T-helper 1 cell (primary cell): ENCODE measurements at places on chromosomes 7 and 10.

DNA sequence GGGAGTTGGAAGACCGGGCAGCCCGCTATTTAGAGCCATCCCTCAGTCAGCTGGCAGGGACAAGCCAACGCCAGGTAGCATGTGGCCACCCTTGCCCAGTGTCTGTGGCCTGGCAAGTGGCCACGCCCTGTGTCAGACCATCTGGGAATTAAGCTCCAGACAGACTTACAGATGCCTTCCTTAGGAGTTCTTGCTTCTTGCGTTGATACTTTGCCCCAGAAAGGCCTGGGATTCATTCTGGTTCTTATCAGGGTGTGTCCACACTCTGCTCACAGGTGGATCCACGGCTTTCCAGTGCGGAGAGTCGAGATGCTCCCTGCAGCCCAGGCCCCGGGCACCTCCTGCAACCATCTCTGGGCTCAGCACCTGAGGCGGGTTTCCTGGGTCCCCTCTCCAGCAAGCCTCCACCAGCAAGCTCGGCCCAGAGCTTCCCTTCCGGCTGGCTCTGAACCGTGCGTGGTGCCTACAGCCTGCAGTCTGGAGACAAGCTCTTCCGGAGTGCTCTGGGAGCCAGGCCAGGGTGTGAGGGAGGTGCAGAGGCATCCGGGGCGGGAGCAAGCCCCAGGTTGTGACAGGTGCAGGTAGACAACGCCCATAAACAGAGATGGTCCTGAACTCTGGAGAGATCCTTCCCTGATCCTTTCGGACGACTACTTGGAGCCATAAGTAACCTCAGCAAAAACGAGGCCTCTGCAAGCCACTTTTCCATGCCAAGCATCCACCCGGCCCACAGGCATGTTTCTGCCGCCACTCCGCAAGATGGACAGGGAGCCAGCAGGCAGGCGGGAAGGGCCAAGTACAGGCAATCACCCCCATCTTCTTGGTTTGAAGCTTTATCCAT is 32.3 kb upstream of the PPIF start:
- DNase-seq: no peak

- no peak for DNase-seq
Observed at GRCh38 chr10:115772606-115773005, 500.4 kb downstream of the GFRA1 start.

- no peak for DNase-seq
Observed at GRCh38 chr10:47061776-47062175, 150.5 kb downstream of the PTPN20 start.

DNA sequence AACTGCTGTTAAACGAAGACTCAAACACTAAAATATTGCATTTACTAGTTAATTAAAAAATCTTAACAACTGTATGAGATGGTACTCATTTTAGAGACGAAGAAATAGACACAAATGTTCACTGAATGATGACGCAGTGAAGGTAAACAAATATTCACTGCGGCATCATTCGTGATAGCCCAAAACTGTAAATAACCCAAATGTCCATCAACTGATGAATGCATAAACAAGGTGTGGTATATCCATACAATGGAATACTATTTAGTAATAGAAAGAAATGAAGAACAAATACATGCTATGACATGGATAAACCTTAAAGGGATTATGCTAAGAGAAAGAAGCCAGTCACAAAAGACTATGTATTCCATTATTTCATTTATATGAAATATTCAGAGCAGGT is 51.4 kb downstream of the CDK6 start:
- no peak for DNase-seq

GRCh38 chr7:47370461-47371042 is 211.4 kb downstream of the TNS3 start:
- no peak for DNase-seq

- DNase-seq: no peak
Observed at GRCh38 chr7:22729180-22729825, 2.3 kb downstream of the IL6 start.

DNA sequence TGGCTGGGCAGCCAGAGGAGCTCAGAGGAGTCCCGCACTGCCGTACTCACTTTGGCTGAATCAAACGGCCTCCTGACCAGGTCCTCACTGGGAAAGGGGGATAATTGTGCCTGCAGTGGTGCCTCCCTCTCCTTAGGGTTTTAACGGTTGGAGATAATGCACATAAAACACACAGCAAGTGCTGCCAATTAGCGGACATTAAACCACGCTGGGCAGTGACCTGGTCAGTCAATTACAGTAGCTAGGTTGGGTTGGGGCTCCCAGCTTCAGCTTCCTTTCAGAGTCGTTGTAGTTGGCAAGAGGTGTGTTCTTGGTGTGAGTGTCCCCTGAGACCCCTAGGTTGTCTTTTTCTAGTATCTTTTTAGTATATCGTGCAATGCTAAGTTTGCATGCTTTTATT is 146.6 kb downstream of the C10orf105 start:
- no peak for DNase-seq

DNA sequence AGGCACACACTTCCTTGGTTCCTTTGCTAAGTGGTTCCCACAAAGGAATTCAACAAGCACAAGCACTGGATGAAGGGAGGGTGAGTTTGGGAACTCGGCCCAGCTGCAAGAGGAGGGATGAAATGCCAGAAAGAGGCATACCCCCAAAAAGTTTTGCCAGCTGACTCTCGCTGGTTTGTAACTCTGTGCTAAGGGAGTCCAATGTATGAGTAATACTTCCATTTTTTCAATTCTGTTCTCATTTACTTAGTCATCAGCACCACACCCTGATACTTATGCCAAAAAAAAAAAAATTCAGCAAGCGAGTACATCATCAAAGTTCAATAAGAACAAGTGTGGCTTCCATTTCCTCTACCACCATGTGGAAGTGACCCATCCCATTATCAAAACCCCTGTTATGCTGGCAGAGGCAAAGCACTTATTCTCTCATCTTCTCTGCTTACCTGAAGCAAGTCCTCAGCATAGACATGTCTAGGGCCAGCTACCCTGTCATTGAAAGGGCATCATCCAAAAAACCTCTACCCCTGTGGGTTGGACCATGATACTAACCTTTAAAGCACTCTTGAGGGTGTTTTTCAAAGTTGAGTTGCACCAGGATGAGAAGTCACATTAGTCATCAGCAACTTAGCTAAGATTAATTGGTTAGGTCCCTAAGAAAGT is 6.9 kb upstream of the HYCC1 start:
- peak; percentile 72 for DNase-seq
